ENCODE measurements at places on chromosomes 2 and 18.

GRCh38 chr2:54589340-54590215, 133.5 kb downstream of the SPTBN1 start:
- no peak for DNase-seq

DNA sequence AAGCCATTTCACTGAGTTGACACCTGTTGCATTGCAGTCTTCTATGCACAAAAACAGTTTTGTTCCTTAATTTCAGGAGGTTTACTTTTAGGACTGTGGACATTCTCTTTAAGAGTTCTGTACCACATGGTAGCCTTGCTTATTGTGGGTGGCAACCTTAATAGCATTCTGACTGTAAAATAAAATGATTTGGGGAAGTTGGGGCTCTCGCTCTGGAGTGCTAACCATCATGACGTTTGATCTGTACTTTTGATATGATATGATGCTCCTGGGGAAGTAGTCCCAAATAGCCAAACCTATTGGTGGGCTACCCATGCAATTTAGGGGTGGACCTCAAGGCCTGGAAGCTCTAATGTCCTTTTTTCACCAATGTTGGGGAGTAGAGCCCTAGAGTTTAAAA, 3.4 kb downstream of the CTLA4 start:
- no peak for DNase-seq

GRCh38 chr2:222903234-222904220, 42.7 kb downstream of the ACSL3 start:
- no peak for DNase-seq

DNA sequence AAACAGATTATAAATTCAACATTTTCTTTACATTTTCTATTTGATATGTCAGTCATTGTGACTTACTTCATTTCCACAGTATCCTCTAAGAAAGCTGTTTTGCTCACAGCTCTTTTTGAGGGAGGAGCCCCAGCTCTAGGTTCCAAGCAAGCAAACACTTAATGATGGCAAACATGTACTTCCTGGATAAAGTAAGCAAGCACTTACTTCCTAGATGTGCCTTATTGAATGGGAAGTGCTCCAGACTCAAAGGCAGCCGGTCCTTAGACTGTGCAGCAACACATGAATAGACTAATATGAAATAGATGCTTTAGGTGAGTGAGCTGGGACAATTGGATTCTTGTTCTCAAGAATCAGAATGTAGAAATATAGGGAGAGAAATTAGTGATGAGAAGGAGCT, 2149.8 kb upstream of the PIK3C3 start:
- DNase-seq = no peak

DNA sequence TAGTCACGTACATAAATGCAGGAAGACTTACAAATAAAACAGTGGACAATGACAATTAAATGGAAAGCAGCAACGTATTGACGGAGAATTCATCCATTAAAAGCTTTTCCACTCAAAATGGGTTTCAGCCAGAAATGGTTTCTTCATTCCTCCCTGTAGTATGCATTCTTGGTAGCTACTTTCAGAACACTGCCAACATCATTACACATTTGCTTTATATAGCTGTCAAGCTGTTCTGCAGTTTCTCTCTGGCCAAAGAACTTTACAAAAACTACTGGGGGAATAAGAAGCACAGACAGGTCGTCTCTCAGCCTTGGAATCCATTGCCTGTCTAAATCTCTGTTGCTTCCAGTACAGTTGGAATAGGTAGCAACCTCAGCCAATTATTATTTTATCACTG, 84.1 kb upstream of the NCKAP5 start:
- DNase-seq = no peak

GRCh38 chr2:112798979-112799975, 15.0 kb upstream of the IL1A start:
- no peak for DNase-seq

GRCh38 chr2:17000184-17000482, 334.5 kb upstream of the CYRIA start:
- no peak for DNase-seq

All from activated T-cell treated with anti-CD3 and anti-CD28 coated beads for 48 hours (primary cell).